Activated CD8-positive, alpha-beta memory T cell treated with anti-CD3 and anti-CD28 coated beads for 48 hours (primary cell): ENCODE measurements at places on chromosomes 5 and 9.
A peak's percentile ranks its signal among the peaks of the same experiment; 100 is the strongest.

GRCh38 chr5:168869615-168870227 lies 290.6 kb upstream of the PANK3 start:
- no peak for DNase-seq

DNA sequence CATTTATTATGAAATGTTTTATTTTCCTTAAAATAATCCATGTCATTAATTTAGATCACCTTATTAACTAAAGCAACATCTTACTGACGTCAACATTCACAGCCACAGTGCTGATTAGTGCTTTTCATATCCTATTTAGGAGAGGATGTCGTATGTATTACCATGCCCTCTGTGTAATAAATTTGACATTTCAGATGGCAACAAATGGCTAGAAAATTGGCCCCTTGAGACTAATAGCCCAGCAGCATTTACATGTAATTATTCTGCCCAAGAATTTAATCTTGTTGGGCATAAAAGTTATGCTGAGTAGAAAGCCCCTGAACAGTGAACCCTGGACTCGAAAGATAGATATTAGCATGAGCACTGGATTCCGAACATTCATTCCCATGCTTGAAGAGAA lies 391.2 kb downstream of the PRELID2 start:
- DNase-seq, result no peak

GRCh38 chr5:127411381-127411780 lies 106.1 kb upstream of the PRRC1 start:
- no peak for DNase-seq

DNA sequence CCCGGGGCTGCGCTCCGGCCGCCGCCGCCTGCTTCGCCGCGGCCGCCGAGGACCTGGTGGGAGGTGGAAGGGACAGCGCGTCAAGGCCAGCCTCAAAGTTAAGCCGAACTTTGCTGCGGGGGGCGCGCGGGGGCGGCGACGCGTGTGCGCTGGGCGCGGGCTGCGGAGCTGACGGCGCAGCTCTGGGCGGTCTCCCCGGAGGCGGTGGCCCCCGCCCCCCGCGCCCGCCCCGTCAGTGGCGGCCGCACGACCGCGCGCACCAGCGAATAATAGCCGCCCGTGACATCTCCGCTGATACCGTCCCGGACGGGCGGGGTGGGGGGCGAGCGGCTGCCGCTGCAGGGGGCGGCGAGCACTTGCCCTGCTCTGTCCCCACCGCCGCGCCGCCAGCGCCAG lies 579 bp upstream of the FAM78A start:
- no peak for DNase-seq

- DNase-seq, result no peak
These were observed 127.9 kb upstream of the PTGER4 start for GRCh38 chr5:40551496-40552491.

GRCh38 chr5:19352120-19352519 lies 635.9 kb downstream of the CDH18 start:
- no peak for DNase-seq

DNA sequence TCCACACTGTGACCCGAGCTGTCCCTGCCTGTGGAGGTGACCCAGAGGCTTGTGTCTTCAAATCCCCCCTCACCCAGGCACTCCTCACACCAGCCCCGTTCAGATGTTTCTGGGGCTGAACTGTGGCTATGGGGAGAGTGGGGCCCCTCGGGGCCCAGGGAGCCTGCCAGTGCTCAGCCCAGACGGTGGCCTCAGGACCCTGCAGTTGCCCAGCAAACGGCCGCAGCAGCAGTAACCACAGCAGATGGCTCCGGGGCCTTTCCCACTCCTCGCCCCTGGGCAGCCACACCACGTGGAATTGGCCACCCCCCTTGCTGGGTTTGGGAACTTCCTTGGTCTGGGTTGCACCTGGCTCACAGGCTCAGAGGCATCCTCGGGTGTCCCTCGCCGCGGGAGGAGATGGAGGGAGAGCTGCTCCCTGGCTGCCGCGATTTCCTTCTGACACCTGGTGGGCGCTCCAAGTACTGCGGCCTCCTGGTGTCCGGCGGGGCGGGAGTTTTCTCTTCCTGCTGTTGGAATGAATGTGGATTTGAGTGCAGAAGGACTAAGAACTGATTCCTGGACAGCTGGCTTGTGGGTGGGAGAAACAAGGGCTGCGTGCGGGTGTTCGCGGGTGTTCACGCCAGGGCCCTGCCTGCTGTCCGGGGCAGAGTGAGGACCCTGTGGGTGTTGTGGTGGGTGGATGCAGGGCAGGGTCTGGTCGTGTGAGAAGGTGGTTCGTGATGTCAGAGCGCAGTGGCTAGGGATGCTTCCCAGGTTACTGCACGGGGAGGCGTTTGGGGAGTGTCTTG lies 97.5 kb downstream of the COL5A1 start:
- DNase-seq, result peak; percentile 18

DNA sequence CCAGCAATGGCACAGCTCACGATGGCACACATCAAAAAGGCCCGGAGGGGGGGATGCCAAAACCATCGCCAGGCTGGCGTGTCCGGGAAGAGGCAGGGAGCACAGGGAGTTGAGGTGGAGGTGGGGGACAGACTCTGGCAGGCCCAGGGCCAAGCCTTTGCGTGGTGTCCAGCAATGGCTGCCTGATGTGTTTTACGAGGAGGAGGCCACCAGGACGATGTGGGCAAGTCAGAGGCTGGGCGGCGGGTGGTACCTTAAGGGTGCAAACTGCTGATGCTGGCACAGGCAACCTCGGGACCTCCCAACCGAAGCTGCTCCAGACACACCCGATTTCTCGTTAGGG lies 4.7 kb downstream of the VAV2 start:
- no peak for DNase-seq

DNA sequence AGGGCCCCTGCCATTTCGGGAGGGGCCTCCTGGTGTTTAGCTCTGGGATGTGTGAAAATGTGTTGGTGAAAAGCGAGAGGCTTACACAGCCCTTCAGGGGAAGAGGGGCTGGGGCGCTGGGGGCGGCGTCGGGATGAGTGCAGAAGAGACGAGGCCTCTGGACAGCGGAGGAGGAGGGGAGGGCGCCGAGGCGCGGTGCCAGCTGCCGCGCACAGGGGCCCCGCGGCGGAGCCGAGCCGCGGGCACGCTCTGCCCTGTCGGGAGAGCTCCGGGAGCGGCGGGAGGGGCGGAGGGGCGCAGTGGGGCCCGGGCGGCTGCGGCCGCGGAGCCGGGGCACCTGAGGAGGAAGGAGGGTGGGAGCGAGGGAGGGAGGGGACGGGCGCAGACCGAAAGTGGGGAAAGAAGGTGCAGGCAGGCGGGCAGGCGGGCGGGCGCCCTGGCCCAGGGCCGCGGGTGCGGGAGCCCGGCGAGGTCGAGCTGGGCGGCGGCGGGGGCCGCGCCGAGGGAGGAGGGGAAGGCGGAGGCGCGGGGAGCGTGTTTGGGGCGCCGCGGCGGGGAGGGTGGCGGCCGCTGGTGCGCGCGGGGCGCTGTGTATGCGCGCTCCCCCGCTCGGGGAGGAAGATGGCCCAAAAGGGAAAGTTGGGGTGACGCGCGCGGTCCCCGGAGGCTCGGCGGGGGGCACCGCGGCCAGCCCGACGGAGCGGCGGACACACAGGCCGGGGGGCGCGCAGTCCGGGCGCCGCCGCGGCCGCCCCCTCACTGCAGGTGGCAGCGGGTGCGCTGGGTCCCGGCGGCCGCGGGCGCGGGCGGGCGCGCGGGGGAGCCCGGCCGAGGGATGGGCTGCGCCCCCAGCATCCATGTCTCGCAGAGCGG lies at the start of gene PDE8B:
Gene PDE8B (plus strand): TSS at position 590 of the 873 bp plus-strand sequence. CDS start 246 bp downstream, at position 836.
- no peak for DNase-seq

DNA sequence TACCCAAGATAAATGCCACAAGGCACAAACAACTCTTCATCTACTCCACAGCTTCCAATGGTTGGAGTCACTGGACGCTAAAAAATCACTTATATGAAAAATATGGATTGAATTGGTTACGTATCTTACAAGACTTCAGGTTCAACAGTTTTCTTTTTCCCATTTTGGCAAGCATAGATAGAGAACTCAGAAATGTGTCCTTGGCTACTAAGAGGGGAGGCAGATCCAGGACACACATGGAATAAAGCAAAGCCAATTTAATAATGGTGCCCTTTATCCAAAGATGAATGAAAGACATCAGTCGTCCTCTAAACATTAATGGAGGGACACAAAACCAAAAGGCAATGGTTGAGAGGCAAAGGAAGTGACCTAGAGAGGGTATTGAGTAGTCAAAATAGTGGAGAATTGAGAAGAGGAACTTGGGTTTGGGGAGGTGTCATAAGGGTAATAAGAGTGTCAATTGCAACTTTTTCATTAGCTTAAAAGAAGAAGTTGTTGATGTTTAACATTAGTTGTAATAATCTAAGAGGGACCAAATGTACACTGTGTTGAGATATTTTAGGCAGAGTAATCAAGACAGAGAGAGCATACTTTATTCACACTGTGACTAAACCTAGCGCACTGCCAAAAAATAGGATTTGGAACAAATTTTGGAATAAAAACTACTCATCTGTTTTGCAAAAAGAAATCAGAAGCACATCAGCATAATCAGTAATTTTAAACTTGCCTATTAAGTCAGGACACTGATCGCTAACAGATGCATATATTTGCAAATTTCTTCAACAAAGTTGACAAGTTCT lies 308.2 kb downstream of the ARL15 start:
- no peak for DNase-seq

DNA sequence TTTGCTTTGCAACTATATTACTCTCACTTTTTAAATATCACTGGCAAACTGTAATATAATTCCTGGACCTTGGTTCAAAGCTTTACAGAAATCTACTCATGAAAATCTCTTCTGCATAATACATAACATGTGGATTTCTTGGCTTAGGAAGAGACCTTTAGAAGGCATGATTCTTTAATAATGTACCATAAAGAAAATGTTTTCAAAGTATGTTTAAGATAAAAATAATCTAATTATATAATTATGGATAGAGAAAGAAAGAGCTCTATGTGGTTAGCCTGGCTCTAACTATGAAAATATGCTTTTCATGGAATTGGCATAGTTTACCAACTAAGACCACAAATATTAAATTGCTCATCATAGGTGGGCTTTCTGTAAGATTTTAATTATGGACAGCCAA lies 817.8 kb downstream of the TLE1 start:
- DNase-seq, result no peak

DNA sequence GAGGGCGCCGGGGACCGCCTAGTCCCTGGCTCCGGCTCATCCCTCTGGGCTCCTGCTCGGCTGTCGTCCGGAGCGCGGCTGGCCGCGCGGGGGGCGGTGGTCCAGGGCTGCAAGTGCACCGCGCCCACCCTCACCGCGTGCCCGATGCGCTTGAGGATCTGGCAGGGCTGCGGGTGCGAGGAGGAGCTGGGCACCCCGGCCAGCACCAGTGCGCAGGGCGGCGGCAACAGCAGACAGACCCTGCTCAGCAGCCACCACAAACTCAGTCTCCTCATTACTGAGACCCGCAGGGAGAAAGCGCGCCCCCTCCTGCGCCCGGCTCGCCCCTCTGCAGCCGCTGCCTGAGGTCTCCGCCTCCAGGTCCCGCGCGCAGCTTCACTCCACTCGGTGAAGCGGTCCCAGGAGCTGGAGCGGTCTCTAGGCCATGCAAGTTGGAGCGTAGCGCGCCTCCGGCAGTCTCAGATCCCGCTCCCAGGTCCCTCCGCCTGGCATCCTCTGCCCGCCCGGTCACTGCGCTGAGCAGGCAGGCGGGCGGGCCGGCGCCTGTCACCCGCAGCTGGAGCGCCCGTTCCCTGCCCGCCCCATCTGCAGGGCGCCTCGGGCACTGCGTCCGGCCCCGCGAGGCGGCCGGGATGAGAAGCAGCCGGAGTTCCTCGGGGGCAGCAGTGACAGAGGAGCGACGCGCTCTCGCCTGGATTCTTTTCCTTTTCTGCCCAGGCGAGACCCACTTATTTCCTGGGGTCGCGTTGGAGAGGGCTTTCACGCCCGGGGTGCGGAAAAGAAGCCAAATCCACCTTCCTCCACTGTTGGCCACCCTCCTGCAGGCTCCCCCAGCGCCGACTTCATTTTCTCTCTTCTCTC lies 512 bp downstream of the GRIN3A start:
- DNase-seq, result no peak

GRCh38 chr5:162565-163337 lies 28.5 kb upstream of the LRRC14B start:
- no peak for DNase-seq

- DNase-seq, result no peak
These were observed 20.0 kb upstream of the GDNF start for GRCh38 chr5:37859805-37860204.

GRCh38 chr9:112631313-112632070 lies 86.4 kb downstream of the INIP start:
- no peak for DNase-seq

GRCh38 chr9:96476591-96476990 lies 26.6 kb downstream of the HABP4 start:
- no peak for DNase-seq

DNA sequence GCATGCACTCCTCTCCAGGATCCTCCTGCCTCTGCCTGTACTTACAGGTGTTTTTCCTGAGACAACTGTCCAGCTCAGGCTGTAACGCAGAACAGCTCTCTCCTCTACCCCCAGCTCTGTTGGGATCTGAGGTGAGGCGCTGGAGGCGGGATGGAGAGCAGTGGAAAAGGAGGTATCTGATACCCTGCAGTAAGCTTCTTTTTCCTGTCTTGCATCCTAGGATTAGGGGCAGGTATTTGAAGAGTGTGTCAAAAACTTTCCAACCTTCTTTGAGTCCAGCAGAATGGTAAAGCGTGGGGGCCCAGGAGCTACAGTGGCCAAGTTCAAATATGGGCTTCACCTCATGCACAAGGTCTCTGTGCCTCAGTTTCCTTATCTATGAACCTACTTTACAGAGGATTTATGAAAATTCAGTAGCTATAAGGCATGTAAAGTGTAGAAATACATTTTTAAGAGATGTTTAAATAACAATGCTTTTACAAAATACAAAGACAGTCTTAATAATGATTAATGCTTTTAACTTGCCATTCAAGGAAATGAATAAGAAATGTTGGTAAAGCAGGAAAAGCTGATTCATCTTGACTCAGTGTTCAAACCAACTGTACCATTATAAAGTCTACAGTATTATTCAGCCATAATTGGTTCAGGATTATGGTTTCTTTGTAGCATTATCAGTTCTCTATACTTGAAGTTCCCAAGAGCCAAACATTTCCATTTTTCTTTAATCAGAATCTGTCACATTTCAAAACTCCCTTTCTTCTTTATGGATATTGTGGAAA lies 26.1 kb downstream of the MAP1B start:
- no peak for DNase-seq

- no peak for DNase-seq
These were observed 59.6 kb downstream of the ATG10 start for GRCh38 chr5:82031220-82032119.

DNA sequence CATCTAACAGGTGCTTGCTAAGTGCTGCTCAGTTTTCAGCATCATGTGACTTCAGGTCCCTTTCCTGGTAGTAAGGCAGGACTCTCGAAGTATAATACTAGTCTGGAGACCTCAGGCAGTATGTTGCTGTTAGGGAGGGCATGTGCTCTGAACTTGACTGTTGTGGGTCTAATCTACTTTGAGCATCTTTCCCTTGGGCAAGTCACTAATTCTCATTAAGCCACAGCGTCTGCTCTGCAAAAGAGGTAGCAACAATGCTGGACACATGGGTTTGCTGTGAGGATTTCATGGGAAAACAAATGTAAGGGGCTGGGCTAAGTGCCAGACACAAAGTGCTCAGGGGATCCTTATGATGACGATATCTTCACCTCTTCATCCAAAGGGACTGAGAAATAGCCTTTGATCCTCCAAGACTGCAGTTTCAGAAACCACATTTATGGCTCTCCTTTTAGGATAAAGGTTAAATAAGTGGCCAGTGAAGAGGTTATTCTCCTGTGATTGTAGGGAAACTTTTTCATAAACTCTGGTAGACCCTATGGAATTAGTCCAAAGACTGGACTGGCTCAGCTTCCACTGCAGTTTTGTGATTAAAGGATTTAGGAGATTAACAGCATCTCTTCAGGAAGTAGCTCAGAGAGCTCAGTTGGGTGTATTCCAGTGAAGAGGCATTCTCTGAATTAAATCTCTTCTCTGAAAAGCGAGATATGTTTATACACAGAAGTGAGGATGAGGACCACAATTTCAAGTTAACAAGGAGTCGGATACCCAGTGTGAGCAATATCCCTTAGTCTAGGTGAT lies 216.6 kb downstream of the SGCD start:
- DNase-seq, result no peak
